ENCODE measurements at places on chromosomes 2 and 18.

DNA sequence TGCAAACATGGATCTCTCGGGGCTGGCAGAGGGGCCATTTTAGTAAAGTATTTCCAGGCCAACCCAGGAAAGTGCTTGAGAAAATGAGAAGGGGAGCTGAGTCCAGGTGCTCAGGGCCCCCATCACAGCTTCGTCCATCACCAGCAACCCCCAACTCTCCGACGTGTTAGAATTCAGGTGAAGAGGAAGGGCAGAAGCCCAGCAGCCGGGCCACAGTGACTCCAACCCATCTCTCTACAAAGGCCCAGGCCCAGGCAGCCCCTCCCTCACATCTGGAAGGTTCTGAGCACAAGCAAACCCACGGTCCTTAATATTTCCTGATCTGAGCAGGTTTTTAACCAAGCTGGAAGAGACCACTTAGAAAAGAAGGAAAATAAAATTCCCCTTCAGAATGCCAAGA is 34.7 kb upstream of the COL6A3 start:
- DNase-seq = no peak

DNA sequence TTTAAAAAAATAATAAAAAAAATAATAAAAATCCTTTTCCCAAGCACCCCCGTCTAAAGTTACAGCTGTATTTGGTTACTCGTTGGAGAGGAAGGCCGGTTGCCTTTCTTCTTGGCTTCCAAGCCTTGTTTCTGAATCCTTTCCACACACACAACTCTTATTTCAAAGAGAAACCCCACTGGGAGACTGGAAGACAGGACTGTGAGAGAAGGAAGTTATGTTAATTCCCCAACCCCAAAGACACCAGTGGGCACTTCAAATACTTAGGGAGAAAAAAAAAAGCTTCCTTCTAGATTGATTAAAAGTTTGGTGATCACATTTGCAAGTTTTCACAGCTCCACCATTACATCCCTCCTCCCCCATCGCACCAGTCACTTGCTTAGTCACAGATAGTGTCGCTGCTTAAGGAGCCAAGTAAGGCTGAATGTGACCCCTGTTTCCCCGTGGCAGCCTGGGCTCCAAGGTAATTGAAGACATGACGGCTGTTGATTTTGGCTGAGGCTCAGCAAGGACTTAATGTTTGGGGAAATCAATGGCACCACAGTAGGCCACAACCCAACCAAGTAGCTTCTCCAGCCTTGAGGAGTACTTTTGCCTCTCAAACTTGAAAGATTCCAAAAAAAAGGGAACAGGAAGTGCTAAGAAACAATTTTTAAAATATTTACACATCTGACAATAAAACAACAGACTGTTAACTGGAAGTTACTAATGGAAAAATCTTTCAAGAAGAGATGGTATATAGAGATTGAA is 40.8 kb upstream of the FRZB start:
- DNase-seq = no peak

DNA sequence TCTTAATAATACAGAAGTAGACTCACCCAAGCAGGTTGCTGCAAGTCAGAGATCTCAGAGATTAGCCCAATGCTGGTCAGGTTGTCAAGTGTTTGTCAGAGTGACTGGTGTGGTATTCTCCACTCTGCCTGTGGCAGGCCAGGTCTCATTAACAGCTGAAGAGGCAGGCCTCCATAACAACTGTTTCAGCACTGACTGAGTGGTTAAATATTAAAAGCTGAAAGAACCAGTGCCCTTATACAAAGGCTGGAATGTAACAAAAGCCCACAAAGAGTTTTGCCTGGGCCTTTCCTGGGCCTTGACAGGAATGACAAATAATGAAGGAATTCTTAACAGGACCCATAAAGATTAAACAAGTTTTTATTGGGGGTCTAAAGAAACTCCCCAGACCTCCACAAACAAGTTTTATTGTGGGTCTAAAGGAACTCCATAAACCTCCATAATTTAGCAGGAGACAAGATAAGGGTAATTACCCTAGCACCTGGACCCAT is 26.8 kb downstream of the SULT1C2 start:
- no peak for DNase-seq

DNA sequence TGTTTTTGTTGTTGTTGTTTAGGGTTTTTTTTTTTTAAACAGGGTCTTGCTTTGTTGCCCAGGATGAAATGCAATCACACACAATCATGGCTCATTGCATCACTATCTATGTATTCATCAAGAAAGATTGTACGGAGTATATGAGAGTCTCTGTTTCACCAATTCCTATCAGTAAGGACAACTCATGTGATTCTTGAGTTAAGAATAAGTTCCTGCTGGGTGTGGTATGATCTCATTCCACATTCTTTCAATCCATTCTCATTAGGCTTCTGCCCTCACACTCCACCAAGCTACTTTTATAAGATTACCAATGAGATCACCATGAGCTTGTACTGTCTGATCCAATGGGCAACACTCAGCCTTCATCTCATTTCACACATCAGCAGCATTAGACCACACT is 9.1 kb upstream of the AP1S3 start:
- DNase-seq = no peak

DNA sequence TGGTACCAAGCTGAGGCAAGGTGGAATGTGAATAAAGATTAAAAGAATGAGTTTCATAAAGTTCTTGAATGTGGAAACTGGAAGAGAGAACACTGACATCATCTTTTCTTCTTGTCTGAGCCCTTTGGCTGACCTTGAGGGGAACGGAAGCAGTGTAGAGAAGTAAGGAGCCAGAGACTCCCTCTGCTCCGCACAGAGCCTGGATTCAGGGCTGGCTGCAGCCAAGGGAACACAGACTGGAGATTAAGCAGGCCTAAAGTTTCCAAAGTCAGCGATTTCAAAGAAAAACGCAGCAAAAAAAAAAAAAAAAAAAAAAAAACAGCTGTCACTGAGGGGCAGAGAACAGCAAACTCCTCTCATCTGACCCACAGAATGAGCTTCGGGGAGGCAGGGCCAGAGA is 19.3 kb upstream of the ALK start:
- no peak for DNase-seq

GRCh38 chr18:26865557-26865956 is at the start of gene AQP4:
Gene AQP4 (minus strand): TSS chr18:26865707. CDS start chr18:26865689, 18 bp downstream.
- no peak for DNase-seq

GRCh38 chr2:7280790-7281189 is 363.6 kb downstream of the RNF144A start:
- no peak for DNase-seq

- no peak for DNase-seq
These were observed 193.4 kb downstream of the CCDC102B start for GRCh38 chr18:68991286-68991685.

DNA sequence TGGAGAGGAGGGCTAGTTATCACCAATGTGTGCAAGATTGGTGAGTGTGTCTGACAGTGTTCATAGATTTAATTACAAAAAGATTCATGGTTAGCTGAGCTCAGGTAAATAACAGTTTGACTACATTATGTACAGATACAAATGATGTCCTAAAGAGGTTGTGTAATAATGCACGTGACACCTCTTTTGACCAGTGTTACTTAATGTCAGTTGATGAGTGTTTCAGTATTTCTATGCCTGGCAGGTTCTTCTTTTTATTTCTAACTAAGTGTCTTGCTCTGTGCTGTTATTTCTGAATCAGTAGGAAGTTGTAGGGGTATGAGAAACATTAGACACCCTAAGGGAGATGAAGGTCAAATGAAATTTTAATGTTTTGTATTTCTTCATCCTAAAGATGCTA is 7.9 kb upstream of the INHBB start:
- no peak for DNase-seq

DNA sequence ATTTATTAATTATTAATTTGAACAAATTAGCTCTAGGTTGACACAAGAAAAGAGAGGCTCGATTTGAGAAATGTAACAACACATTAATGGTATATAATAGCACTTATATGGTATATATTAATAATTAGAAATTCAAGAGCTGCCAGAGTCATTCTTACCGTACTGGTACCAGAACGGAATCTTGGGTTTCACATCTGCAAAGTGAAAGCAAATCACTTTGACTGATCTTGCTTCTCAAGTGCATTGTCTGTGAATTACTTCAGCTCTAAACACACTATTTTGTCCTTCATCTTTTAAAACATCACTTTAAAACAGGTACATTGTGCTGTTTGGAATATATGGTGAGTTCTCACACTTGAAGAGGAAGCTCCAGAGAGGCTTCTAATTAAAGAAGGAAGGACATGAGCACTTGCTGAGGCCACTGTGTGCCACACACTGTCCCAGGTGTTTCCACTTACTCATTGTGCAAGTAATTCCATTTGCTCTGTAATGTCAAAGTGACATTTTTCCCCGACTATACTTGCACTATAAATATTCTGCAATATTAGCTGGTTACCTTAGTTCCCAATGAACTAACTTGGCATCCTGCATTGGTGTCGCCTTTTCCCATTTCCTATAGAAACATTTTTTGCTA is 85.8 kb downstream of the PLA2R1 start:
- DNase-seq = no peak

DNA sequence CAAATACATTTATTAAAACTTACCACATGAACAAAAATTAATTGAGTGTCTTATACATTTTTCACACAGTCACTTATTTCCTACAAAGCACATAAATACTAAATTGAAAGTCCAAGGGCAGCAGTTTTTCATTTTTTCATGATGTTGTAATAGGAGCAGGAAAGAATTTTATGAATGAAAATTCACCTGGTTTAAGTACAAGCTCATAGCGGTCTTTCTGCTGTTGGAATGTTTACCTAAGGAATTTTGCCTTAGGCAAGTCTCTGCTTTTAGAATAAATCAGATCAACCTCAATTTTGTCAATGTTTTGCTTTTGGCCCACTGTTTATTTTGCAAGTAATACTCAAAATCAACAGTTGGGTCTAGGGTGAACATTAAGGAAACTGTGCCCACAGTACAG is 40.0 kb downstream of the ETAA1 start:
- no peak for DNase-seq

- no peak for DNase-seq
These were observed 36.4 kb upstream of the FOSL2 start for GRCh38 chr2:28356095-28356911.

DNA sequence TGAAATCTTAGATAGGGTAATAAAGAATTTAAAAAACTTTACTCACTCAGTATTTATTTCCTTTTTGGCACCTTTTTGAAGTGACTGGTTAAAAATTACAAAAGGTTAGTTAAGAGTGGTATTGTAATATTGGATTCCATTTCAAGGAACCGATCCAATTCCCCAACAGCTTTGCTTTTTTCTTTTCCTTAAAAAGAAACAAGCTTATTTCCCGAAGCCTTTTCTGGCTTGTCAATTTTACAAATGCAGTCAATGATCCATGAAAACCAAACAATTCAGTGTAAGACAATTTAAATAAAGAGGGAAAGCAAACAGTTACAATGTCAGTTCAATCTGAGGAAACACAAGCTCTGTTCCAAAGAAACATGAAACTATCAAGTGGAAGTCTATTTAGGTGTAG is 200.2 kb downstream of the RIT2 start:
- no peak for DNase-seq

GRCh38 chr2:207046724-207047123 is 107.4 kb downstream of the CPO start:
- no peak for DNase-seq

DNA sequence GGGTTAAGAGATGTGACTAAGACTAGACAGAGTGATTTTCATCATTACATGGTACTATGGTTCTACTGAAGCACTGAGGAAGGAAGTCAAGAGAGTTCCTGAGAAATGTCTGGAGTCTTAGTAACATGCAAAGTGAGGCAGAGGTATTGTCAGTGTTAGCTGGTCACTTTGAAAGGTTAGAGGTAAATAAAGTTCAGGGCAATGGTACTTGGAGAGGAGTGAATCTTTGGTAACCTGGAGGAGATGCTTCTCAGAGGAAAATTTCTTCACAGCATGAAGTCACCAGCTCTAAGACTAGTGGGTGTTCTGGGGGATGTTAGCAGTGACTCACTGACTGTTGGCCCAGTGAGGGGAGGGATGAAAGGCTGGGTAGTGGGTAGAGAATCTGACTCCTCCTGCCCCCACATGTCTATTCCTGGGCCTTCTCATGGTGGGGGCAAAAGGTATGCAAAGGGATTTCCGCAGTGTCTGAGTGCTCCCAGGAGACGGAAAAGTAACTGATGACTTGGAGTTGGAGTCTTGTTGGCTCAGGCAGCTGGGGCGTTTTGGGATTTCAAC is 23.3 kb upstream of the IL1RN start:
- no peak for DNase-seq

All from right renal cortex interstitium (tissue), 3 donors.